ENCODE measurements at places on chromosomes 1 and 21. TPM values are rescaled to one million over a fixed set of nuclear protein-coding genes. Genes with fewer than 3 reads are reported as not detected.

The TMEM59 gene
- total RNA-seq, result 174 TPM

The RGS8 gene
- not detected for total RNA-seq

The VHLL gene
- not detected for total RNA-seq

DNA sequence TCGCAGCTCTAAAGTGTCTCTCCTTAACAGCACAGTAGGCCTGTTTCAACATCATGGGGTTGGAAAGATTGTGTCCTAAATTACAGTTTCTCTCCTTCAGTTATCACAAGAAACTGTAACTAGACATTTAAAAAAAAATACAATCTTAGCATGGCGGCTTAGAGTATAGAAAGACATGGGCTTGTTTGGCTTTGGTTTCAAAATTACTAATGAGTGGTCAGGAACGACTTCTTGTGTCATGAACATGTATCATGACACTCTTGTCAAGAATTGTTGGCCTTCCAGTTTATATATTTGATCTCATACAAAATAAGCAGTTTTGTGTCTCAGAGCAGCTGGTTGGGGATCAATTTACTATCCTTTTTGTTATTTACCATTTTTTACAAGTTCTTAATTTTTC lies 2.1 kb downstream of the GJA8 start:
- H3K4me3 ChIP-seq, result no peak overlapping the region
- no peaks in the 10 kb centered on the region for H3K4me1 ChIP-seq
- no peak overlapping the region for H3K27ac ChIP-seq
- no peaks in the 10 kb centered on the region for H3K27me3 ChIP-seq
- H3K36me3 ChIP-seq, result no peaks in the 10 kb centered on the region

GRCh38 chr1:161009602-161010211 lies 11.2 kb downstream of the F11R start:
- H3K4me3 ChIP-seq, result no peak overlapping the region
- H3K27me3 ChIP-seq, result no peaks in the 10 kb centered on the region
- H3K36me3 ChIP-seq, result no peaks in the 10 kb centered on the region
- no peak for DNase-seq
- no peak overlapping the region for H3K27ac ChIP-seq

DNA sequence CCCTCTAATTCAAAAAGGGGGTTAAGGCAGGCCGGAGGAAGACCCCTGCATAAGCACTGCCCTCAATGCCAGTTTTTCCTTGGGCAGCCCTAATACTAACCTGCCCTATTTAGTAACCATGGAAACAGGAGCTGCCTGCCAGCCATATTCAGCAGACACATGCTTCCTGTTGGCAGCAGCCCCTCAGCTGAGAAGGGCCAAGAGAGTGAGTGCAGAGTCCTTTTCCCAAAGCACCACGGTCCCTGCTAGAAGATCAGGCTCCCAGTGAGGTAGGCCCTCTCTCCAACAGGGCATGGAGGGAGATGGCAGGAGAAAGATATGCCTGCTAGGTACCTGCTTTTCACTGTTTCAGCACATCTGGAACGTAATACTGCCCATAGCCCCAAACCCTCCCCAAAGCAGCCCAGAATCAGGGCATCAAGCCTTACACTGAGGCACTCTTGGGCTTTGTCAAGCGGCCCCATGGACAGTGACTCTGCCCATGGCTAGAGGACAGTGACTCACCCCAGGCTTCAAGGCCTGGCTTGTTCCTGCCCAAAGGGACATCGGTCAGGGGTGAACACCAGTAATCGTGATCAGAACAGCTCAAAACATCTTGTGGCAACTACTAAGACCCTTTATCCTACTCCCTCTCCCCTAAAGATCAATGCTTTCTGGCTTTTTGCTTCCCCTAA lies 64.5 kb downstream of the BCAR3 start:
- H3K36me3 ChIP-seq, result no peaks in the 10 kb centered on the region
- no peak overlapping the region for H3K27ac ChIP-seq
- DNase-seq, result no peak
- H3K4me1 ChIP-seq, result peaks cover 9% of the 10 kb centered on the region

GRCh38 chr1:156935505-156936128 lies 15.2 kb downstream of the LRRC71 start:
- no peak overlapping the region for H3K4me3 ChIP-seq
- DNase-seq, result no peak
- peaks cover 15% of the 10 kb centered on the region for H3K36me3 ChIP-seq
- no peaks in the 10 kb centered on the region for H3K4me1 ChIP-seq
- H3K27me3 ChIP-seq, result peaks cover 22% of the 10 kb centered on the region

DNA sequence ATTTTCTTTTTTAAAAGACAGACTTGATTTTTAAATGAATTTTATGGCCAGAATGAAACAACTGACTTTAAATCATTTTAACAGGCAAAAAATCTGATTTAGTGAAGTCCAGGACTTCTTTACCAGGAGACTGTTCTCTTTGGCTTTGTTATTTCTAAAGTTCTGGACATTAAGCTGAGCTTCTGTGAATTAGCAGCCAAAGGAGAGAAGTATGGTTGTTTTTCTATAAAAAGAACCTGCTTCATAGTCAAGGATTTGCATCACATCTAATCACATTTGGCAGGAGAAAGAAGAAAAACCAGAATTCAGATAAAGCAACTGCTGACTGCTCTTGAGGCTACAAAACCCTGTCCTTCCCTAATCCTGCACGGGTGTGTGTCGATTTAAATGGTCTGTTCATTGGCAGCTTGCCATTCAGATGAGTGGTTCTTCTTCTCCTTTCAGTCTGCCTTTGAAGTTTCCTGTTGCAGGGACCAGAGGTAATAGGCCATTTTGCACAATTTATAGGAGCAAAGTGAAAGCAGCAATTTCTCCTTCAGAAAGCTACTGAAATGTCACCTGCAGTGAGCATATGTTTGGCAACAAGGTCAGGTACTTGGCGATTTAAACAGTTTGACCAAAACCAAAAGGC lies 215.4 kb downstream of the OLFM3 start:
- no peaks in the 10 kb centered on the region for H3K4me1 ChIP-seq
- H3K4me3 ChIP-seq, result no peak overlapping the region
- no peak overlapping the region for H3K27ac ChIP-seq

- no peak overlapping the region for H3K4me3 ChIP-seq
- H3K4me1 ChIP-seq, result no peaks in the 10 kb centered on the region
- H3K27me3 ChIP-seq, result no peaks in the 10 kb centered on the region
- no peaks in the 10 kb centered on the region for H3K36me3 ChIP-seq
- DNase-seq, result no peak
- no peak overlapping the region for H3K27ac ChIP-seq
Observed at GRCh38 chr1:112544011-112544688, 35.4 kb downstream of the WNT2B start.

DNA sequence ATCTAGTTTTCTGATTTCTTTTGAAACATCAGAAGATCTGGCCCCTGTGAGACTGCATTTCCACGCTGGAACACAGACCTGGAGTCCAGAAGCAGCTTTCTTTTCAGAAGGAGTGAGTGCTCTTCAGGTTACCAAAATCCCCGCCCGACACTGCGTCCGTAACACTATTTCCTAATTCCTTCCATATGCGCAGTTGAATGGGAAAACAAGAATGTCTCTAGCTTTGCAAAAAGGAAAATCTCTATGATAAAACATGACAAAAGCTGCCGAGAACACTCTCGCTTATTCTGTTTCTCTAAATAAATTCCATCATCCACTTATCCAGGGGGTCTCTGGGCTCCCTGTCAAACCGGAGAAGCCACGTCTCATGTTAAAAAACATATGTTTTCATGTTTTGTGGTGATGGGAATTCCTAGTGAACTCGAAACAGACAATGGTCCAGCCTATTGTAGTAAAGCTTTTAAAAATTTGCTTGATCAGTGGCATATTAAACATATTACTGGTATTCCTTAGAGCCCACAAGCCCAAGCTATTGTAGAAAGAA lies 67.7 kb downstream of the PLD5 start:
- no peak for DNase-seq
- H3K27ac ChIP-seq, result no peak overlapping the region
- H3K4me1 ChIP-seq, result no peaks in the 10 kb centered on the region
- no peaks in the 10 kb centered on the region for H3K27me3 ChIP-seq
- H3K4me3 ChIP-seq, result no peak overlapping the region

- no peak overlapping the region for H3K27ac ChIP-seq
- H3K27me3 ChIP-seq, result no peaks in the 10 kb centered on the region
- H3K36me3 ChIP-seq, result no peaks in the 10 kb centered on the region
- H3K4me1 ChIP-seq, result no peaks in the 10 kb centered on the region
- peak; percentile 21 for DNase-seq
- H3K4me3 ChIP-seq, result no peak overlapping the region
Observed at GRCh38 chr1:182299728-182300616, 91.6 kb downstream of the GLUL start.

DNA sequence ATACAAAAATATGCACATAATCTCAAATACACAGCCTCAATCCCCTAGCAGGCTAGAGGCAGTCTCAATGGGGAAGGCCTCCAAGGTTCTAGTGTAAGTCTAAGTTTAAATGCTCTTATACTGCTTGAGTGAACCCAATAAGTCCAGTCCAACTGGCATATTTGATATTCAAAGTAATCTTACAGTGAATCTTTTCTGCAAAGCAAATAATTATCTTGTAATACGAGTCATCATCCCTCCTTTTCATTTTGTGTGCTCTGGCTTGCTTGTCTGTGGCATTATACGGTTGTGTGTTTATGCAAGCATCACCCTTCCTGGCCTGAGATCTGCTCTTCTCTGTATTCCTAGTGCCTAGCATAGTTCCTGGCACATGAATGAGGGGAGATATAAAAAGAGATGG lies 166.9 kb upstream of the HMGB4 start:
- H3K4me1 ChIP-seq, result no peaks in the 10 kb centered on the region
- H3K4me3 ChIP-seq, result no peak overlapping the region
- no peaks in the 10 kb centered on the region for H3K36me3 ChIP-seq
- no peak for DNase-seq

The AGBL4 gene
- total RNA-seq, result not detected

The LEFTY2 gene
- total RNA-seq, result not detected

The ZNF669 gene
- 12.7 TPM for total RNA-seq

The MLLT11 gene
- 3.7 TPM for total RNA-seq

DNA sequence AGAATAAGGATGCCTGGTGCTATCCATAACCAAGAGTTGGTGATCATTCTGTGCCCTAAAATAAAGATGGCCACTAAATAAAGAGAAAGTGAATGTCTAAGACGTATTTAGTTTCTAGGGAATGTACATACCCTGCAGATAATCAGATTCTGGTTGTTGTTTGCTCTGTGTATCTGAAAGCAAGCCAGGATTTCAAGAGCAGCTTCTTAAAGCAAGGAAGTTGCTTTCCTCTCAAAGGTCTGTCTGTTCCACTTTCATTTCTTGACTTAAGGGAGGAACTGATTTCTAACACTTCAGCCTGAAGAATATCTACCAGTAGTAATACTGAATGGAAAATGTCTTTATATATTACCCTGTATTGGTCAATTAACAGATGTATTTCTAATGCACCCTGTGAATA lies 88.8 kb downstream of the KIF1B start:
- no peaks in the 10 kb centered on the region for H3K27me3 ChIP-seq
- no peaks in the 10 kb centered on the region for H3K36me3 ChIP-seq
- H3K4me3 ChIP-seq, result no peak overlapping the region
- no peaks in the 10 kb centered on the region for H3K4me1 ChIP-seq
- DNase-seq, result no peak

DNA sequence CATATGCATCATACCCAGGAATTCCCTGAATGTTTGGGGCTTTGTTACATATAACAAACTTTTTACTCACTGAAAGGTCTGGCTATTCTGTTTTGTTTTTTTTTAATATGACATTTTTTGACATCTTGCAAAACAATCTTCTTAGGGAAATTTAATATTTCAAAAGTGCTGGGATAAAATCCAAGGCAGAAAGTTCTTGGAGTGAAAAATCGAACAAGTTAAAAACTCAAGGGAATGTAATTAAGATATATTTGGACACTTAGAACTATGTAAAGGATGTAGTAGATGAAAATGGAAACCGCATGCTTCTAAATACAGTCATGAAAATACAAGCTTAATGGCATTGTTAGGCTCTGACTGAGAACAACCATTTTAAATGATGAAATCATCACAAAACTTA lies 8.6 kb downstream of the CHODL start:
- no peak overlapping the region for H3K27ac ChIP-seq
- no peaks in the 10 kb centered on the region for H3K27me3 ChIP-seq
- H3K4me3 ChIP-seq, result no peak overlapping the region

GRCh38 chr1:116739371-116740012 lies 14.7 kb upstream of the CD2 start:
- no peak for DNase-seq
- peak overlapping the region; percentile 96 for H3K27ac ChIP-seq
- peaks cover 31% of the 10 kb centered on the region for H3K4me1 ChIP-seq
- H3K27me3 ChIP-seq, result no peaks in the 10 kb centered on the region
- no peaks in the 10 kb centered on the region for H3K36me3 ChIP-seq
- no peak overlapping the region for H3K4me3 ChIP-seq

The CD5L gene
- total RNA-seq, result not detected

DNA sequence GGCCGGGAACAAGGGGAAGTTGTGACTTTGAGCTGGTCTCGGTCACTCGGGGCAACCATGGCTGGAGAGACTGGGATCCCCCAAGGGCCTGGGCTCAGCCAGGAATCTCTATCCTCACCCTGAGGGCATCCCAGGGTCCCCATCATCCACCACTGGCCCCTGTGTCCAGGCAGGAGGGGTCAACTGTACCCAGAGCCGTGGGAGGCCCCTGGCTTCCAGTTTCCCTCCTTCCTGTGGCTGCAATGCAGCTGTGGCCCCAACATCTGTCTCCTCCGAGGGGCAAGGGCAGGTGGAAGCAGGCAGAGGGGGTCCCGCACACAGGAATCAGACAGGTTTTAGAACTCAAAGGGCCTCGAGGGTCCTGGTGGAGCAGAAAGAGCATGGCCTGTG lies 332.7 kb upstream of the VAMP3 start:
- H3K36me3 ChIP-seq, result no peaks in the 10 kb centered on the region
- no peak for DNase-seq
- no peak overlapping the region for H3K4me3 ChIP-seq
- H3K27ac ChIP-seq, result no peak overlapping the region
- H3K27me3 ChIP-seq, result peaks cover 15% of the 10 kb centered on the region
